NCI-H1930 (cell line): ENCODE measurements at places on chromosomes 3 and 15.

GRCh38 chr3:43477600-43477999 lies 144.2 kb downstream of the ANO10 start:
- no peak for DNase-seq

DNA sequence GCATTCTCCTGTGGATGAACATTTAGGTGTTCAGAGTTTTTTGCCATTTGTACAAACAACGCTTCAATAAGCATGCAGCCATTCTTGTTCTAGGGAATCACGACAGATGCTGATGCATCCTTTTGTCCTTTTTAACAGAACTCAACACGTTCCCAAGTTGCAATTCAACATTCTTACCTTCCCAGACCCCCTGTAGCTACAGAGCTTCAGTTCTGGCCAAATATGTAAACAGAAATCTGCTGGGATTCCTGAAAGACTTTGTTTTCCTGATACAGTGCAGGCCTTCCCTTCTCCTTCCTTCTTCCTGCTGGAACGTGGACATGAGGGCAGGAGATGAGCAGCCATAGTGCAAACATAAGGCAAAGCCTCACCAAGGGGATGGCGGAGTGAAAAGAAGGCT lies 59.1 kb upstream of the SPATA12 start:
- no peak for DNase-seq

DNA sequence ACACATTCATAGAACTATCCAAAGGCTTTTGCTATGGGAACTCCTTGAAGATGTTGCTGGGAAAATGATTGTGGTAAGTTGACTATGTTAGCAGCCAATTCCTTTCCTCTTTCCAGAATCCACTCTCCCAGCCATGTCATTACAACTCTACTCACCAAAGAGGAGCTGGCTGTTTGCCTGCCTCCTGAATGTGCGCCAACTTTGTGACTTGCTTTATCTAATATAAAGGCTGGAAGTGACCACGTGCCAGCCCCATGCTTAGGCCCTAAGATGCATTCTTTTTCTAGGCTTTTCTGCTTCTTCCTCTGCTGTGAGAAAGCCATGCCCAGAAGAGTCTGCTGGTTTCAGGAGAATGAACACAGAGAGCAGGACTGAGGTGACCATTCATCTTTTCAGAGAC lies 182.2 kb downstream of the GABRB3 start:
- no peak for DNase-seq

DNA sequence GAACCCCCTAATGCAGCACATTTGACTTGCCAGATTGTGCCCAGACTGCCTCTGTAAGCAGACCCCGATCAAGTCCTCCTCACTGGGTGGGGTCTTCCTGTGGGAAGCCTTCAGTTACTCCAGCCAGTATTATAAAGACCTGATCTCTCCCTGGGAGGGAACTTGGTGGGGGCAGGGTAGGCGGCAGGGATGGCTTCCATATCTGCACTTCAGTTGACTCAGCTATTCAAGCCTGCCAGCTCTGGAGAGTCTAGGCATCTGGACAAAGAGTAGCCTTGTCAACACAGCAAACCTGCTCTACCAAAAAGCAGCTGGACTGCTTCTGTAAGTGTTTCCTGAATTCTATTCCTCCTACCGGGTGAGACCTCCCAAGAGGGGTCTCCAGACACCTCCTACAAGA lies 21.0 kb upstream of the SLC25A38 start:
- DNase-seq, result no peak

DNA sequence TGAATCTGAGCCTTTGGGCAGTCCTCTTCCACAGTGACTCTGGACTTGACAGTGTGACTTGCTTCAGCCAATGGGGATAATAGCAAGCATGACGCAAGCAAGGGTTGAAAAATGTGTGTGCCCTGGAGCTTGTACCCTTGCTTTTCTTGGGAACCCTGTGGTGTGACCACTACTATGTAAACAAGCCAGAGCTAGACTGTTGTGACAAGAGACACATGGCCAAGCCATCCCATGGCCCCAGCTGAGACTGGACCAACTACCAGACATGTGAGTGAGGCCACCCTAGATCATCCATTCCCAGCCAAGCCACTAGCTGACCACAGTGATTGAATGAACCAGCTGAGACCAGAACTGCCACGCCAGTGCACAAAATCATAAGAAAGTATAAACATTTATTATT lies 11.8 kb downstream of the MYO1E start:
- no peak for DNase-seq

- no peak for DNase-seq
These were observed 45.4 kb downstream of the IGF2BP2 start for GRCh38 chr3:185779461-185779860.

DNA sequence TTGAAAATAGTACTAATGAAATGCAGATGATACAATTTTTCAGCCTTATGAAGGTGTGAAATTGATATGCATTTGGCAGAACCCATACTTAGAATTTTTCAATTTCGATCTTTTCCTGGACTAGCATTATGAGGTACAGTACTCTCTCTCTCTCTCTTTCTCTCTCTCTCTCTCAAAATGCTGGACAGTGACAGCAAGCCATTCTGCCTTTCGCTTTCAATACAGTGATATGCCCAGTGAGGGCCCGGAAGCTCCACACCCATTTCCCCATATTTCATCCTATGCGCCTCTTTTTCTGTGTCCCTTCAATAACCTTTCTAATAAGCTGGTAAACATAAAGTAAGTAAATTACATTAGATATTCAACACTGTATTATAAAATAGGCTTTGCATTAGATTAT lies 595.0 kb upstream of the UBE2E2 start:
- no peak for DNase-seq

GRCh38 chr3:146505516-146505915 lies 36.2 kb upstream of the PLSCR2 start:
- DNase-seq, result no peak

DNA sequence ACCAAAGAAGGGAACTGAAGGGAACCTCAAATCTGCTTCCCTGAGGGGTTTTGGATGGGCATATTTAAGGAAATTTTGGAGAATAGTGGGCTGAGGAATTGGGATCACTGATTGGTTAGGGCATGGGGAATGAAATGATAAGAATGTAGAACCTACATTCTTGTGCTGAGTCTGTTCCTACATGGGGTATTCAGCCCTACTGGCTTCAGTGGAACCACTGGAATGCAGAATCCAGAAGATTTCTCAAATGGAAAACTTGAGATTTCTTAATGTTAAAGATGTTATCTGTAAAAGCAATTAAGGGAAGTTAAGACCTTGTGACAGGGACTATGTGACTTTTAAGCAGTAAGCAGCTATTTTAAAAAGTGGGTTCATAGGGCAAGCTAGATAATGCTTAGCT lies 1062.4 kb downstream of the AGBL1 start:
- DNase-seq, result no peak

DNA sequence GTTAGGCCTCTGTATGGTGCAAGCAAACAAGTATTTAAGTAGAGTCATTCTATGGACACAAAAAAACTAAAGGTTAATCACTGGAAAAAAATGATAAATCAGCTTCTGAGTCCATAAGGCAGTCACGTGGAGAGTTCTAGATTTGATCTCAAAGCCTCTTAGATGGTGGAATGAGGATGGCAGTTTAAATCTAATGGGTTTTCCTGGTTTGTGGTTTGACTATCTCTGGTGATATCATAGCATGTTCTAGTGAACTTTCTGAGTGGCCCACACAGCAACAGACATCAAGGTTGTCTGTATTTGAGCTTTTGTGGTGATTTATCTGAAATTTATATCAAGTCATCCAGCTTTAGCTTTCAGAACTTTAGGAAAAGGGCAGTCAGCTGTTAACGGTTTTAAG lies 52.4 kb downstream of the ILDR1 start:
- no peak for DNase-seq

- no peak for DNase-seq
These were observed 200.3 kb upstream of the UMPS start for GRCh38 chr3:124529826-124530571.

DNA sequence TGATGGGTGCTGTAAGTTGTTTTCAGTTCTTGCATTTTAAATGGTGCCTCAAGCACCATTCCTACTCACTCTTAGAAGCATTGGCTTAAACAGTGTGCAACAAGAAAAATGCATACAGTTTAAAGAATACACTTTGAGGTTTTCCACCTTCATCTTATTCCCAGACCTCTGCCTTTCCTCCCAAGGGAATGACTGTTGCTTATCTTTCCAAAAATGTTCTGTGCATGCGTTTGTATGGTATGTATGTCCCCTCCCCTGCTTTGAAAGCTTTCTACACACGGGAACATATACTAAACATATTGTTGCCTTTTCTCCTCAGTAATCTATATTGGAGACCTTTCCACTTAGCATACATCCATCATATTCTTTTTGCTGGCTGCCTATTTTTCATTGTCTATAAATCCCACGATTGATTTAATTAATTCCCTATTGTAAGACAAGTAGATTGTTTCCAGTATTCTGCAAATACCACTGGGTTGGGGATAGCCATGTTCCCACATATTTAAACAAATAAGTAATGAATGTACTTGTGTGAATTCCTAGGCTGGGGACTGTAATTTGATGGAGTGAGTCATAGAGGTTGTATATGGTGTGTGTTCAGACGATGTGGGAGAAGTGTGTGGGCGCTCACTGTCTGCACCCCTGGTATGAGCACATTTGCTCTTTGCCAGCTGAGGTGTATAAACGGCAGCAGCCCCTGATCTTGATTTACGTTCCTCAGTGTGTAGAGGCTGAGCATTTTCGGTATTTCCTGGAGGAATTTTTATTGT lies 5.8 kb downstream of the TRAK1 start:
- no peak for DNase-seq

DNA sequence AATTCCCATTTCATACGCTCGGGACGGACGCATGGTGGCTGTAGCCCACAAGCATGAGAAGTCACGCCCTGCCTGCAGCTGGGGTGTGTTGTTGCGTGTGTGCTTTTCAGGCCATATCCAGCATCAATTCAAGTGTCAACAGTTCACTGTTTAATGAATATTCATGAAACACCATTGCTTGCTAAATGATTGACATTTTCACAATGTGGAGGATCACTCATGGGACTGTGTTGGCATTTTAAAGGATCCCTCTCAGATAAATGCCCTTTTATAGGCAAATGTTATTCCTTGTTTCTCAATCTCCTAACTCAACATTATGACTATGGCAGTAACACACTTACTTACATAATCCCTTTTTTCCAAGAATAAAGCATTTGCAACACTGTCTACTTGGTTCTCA lies 511.3 kb downstream of the GABRG3 start:
- DNase-seq, result no peak
